Fibroblast of skin of abdomen (primary cell): ENCODE measurements at places on chromosomes 3 and 15.

GRCh38 chr3:110519071-110519470 lies 552.5 kb upstream of the NECTIN3 start:
- no peak for DNase-seq

- no peak for DNase-seq
Measured at GRCh38 chr3:40465456-40465855, 8.3 kb downstream of the RPL14 start.

- DNase-seq: no peak
Measured at GRCh38 chr15:66496951-66497501, 536 bp downstream of the SNAPC5 start.

GRCh38 chr3:56467801-56468183 lies 475 bp downstream of the ERC2 start:
- no peak for DNase-seq

GRCh38 chr3:129793942-129794310 lies 99.6 kb downstream of the TMCC1 start:
- DNase-seq: no peak

- DNase-seq: no peak
Measured at GRCh38 chr3:125959317-125960065, 9.5 kb upstream of the ROPN1B start.

- peak; percentile 33 for DNase-seq
Measured at GRCh38 chr3:187243933-187244524, 46.7 kb downstream of the RTP1 start.

GRCh38 chr15:33296050-33296449 lies 14.7 kb upstream of the RYR3 start:
- no peak for DNase-seq

DNA sequence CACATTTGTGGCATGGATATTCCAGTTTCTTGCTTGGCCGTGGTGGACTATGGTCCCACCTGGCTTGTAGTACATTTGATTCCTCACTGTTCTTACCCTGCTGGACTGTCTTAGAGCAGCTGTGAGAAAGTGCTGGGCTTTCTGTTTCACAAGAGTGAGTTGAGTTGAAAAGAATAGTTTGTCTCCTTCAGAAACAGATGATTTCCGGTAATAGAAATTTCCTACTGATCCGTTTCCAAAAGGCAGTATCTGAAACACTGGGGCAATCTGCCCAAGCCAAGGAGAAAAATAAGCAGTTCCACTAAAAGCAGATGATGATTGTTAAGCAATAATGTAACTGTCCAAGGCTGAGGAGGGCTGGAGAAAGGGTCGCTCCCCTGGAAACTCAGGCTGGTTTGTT lies 96.0 kb downstream of the SUCLG2 start:
- peak; percentile 36 for DNase-seq

- DNase-seq: no peak
Measured at GRCh38 chr15:41594801-41595746, 36.1 kb downstream of the TYRO3 start.
